ENCODE measurements at places on chromosomes 2 and 18.

DNA sequence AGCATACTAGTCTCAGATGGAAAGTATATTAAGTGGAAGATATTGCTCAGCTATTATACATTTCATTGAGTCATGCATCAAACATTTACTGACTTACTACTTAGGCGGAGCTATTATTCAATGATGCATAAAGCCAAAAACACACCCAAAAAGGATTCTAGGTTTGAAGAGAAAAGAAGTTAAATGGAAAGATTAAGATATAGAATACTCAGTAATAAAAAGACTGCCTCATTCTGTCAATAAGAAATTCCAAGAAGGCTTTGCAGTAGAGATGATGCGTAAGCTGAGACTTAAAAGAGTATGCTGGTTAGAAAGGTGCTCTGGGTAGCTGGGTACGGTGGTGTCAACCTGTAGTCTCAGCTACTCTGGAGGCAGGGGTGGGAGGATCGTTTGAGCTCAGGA lies 27.6 kb downstream of the STK17B start:
- DNase-seq, result no peak

- DNase-seq, result no peak
These were observed 432.2 kb upstream of the KLHL29 start for GRCh38 chr2:22952656-22953225.

GRCh38 chr2:133734716-133735495 lies 166.6 kb upstream of the NCKAP5 start:
- peak; percentile 24 for DNase-seq

- DNase-seq, result no peak
These were observed 312.1 kb upstream of the MYT1L start for GRCh38 chr2:2642906-2643890.

DNA sequence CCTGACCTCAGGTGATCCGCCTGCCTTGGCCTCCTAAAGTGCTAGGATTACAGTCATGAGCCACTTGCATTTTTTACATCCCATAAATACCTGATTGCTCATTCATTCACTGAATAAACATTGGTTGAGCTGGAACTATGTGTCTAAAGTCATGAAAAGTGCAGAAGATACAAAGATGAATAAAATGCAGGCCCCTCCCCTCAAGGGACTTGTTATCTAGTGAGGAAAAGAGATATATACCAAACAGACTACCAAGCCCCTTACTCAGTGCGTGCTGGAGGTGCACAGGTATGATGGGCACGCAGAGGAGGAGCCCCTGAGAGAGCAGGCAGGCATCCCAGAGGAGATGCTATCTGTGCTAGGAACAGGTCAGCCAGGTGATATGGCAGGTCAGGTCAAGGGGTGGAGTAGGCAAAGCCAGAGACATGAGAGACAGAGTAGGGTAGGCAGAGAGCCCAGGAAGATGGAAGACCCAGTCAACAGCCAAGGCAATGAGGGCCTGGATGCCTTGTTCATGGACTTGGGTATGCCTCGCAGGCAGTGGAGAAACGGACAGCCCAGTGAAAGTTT lies 7.7 kb downstream of the FHL2 start:
- DNase-seq, result no peak

GRCh38 chr2:136468799-136469369 lies 296.5 kb upstream of the THSD7B start:
- DNase-seq, result no peak

GRCh38 chr2:60976875-60977561 lies 40.5 kb upstream of the PEX13 start:
- DNase-seq, result no peak

- no peak for DNase-seq
These were observed 39.7 kb upstream of the RAPH1 start for GRCh38 chr2:203574824-203575223.

- DNase-seq, result no peak
These were observed 12.4 kb downstream of the CNNM4 start for GRCh38 chr2:96772903-96773671.

DNA sequence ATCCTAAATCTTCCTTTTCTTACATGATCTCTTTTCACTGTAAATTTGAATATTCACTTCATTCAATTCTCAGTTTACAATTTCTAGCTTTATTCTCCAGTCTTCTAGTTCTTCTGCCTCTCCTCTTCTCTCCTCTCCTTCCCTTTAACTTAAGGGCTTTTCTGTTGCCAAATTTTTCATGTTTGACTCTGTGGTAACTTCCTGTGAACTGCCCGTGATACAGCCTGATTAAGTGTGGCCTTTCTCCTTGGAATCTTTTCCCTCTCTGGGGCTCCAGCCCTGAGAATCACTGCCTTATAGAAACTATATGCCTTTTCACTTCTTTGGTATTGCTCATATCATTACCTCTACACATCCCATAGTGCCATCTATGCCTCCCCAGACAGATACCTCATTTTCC lies 1923.8 kb upstream of the CELF4 start:
- no peak for DNase-seq

DNA sequence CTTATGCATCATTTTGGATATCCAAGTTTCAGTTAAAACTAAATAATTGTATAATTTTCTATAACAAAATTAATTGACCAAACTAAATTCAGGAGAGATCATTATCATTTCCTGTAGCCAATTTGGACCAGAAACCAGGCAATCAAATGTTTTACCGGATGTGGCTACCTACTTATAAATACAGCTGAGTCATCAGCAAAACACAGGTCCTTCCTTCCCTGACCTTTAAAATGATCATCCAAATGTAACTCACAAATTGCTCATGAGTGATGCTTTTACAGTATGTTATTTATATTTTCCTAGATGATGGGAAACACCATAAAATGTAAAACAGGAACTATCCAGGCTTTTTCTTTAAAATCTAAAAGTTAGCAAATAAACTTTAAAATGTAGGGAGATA lies 133.7 kb downstream of the CBLN2 start:
- DNase-seq, result no peak

DNA sequence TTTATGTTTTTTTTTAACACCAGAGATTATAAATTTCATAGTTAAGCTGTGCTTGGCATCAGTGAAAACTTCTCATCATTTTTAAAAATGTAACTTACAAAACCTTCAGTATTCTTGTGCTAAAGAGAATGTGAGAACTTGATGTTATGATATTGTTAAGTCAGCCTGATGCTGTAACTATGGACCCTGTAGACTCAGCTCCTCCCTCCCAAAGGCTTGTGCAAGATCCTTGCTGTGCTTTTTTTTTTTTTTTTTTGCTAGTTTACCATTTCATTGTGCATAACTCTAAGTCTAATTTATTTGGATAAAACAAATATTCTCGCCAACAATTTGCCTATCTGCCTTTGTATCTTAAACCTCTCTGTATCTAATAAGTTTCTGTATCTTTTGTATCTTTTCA lies 12.9 kb upstream of the TFPI start:
- DNase-seq, result peak; percentile 40
